ENCODE measurements at places on chromosomes 11 and 22.

GRCh38 chr11:21465203-21465602 is 727.7 kb upstream of the ANO5 start:
- DNase-seq = no peak

GRCh38 chr11:1817000-1817399 is 17.8 kb upstream of the SYT8 start:
- no peak for DNase-seq

GRCh38 chr11:9689721-9690120 is 25.8 kb downstream of the SWAP70 start:
- DNase-seq = no peak

DNA sequence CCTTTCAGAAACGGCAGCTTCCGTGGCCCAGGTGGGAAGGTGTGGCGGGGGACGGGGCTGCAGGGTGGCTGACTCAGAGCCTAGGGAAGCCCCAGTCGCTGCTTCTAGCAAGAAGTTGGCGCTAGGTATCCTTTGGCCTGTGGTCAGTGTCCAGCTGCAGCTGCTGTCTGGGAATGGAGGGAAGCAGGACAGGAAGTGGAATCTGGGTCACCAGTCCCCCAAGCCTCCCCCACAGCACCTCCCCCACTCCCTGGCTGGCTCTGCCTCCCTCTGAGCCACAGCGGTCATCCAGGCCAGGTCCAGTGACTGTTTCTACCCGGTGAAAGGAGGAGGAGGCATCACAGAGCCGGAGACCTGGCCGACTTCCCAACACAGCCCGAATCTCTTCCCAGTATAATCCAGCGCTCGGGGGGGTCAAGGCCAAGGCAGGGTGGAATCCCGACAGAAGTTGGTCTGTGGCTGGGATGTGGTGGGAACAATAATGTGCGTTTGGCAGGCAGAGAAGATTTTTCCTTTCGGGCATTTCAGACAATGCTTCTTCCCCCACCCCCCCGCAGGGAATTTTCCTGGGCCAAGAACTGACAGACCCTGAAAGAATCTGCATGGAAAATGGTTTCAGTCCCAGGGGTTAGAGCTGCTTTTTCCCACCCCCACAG is 45.1 kb downstream of the C11orf96 start:
- DNase-seq = no peak

DNA sequence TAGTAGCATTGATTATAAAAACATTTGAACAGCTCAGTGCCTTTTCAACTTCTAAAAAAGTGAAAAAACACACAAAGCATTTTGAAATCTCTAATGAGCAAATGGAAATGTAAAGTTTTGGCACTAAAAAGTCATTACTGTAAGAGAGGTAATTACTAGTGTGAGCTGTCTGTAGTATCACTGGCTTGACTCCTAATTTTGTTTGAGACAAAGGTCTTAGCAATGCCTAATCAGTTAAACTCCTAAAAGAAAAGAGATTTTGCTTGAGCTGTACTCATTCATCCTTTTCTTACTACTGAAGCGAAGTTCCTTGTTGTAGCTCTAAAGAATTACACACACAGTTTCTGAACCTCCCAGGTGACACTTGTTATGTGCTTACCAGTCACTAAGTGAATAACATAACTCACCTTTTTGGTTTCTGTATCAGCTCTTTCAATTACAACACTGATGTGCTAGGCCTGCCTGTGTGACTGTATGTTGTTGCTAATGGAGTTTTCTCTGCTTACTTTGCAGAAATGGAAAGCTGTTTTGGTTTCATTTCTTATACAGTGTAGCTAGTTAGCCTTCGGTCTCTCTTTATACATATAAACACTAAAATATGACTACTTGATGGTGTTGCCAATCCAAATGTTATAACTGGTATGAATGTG is 924.4 kb upstream of the TENM4 start:
- no peak for DNase-seq

DNA sequence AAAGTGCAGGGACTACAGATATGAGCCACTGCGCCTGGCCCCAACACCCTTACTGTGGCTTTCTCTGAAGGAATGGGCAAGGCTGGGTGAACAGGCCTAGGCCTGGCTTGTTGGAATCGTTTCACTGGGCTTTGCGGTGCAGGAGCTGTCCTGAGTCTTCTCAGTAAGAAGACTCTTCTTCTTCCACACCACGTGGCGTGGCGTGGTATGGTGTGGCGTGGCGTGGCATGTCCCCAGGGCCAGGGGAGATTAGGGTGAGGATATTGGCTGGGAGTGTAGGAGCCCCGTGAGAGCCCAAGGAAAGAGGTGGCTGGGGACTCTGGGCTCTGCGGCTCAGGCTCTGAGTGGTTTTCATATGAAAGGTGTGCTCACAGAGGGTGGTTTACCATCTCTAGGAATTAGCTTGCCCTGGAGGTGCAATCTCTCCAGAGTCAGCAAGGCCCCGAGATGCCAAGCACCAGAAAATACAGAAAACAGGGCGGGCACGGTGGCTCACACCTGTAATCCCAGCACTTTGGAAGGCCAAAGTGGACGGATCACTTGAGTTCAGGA is 70.7 kb downstream of the PARVB start:
- DNase-seq = no peak

DNA sequence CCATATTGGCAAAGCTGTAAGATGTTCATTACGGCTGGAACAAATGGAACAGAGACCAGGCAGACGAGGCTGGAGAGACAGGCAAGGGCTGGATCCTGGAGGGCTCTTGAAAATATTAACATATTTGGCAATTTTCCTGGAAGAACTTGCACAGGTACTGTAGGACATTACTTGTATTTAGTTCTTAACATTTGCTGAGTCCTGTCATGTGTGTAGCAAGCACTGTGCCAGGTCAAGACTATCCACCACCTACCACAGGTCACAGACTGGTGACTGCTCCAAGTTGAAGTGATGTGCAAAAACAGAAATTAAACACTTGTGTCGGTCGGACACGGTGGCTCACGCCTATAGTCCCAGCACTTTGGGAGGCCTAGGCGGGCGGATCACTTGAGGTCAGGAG is 58.7 kb upstream of the TNRC6B start:
- DNase-seq = no peak

- no peak for DNase-seq
Observed at GRCh38 chr11:101176381-101176780, 46.8 kb upstream of the PGR start.

- no peak for DNase-seq
Observed at GRCh38 chr11:75273411-75274391, 33.1 kb downstream of the TPBGL start.

GRCh38 chr11:115081972-115082371 is 403.6 kb downstream of the NXPE2 start:
- DNase-seq = no peak

- DNase-seq = no peak
Observed at GRCh38 chr11:124760205-124760652, 1.9 kb downstream of the ESAM start.

GRCh38 chr11:18071098-18071705 is 25.1 kb upstream of the TPH1 start:
- no peak for DNase-seq

DNA sequence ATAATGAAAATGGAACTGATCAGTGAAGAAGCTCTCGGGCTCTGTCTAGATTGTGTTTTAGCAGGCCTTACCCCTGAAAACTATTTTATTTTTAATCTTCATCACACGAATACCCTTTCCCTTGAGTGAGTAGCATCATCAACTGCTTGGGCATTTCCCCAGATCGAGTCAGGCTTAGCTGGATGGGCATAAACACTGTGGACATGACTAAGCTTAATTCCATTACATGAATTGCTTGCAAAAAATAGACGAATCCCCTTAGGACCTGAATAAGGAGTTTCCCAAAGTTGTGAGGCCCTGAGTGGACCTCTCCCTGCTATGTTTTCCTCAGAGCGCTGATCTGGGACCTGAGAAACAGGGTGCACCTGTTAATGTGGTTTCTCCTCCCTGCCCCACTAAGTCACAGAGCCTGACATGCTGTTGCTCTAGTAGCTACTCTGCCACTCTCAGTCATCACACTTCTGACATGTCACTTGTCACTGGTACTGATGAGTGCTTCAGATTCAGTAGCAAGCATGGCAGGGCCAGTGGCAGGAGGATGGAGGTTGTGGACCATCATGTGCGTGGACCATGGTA is 53.5 kb downstream of the ENDOD1 start:
- no peak for DNase-seq

DNA sequence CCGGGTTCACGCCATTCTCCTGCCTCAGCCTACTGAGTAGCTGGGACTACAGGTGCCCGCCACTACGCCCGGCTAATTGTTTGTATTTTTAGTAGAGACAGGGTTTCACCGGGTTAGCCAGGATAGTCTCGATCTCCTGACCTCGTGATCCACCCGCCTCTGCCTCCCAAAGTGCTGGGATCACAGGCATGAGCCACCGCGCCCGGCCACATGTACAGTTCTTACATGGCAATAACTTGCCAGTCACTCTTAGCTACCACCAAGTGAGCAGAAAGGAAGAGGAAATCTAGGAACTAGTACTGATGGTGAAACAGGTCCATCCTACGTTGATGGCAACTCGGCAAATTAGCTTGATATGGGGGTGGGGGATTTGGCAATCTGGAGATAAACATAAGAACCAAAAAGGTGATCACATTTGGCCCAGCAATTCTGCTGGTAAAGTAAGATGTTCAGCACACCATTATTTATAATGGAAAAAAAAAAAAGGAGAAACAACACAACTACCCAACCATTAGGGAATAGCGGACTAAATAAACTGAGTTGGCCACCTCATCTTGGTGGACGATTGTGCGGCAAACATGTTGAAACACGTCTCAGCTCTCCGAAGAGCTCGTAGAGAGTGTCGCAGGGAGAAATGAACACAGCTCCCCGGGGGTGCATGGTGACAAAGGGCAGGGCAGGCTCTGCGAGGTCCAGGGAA is 5.3 kb downstream of the NLRP6 start:
- no peak for DNase-seq

- no peak for DNase-seq
Observed at GRCh38 chr11:73463359-73463758, 87.2 kb downstream of the RELT start.

GRCh38 chr22:37186228-37186996 is 1.6 kb downstream of the C1QTNF6 start:
- DNase-seq = no peak

GRCh38 chr22:41917903-41918791 is 3.3 kb upstream of the SHISA8 start:
- no peak for DNase-seq

DNA sequence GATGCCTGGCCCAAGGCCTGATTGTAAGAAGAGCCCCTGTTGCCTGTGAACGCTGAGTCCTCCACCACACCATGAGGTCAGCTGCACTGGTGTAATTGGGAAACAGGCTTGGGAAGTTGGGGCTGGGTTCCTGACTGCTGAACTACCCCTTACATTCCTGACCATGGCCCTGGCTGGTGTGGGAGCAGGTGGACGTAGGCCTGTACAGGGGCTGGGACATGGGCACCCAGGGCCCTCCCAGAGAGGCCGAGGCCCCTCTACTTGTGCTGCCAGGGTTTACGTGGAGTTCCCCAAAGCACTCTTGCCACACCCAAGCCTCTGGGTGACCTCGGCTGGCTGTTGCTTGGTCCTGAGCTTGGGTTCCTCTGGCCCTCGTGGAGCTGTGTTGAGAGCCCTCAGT is 5.4 kb downstream of the RELT start:
- DNase-seq = no peak

DNA sequence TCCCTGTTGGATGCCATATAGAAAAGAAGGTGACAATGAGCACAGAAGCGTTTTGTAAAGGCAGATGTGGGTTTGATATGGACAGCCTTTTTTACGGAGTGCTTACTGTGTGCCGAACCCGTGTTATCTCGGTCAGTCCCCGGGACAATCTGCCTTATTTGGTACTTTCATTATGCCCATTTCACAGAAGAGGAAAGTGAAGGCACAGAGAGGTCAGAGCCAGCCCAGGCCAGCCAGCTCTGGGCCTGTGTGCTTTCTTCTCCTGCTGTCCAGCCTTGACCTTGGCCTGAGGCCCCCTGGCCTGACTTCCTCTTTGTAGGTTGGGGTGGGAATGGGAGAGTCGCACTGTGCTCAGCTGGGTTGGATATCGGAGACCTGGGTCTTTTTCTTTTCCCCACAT is 628 bp upstream of the CRYBB1 start:
- no peak for DNase-seq

- peak; percentile 39 for DNase-seq
Observed at GRCh38 chr11:1548221-1549070, 23.6 kb downstream of the DUSP8 start.

DNA sequence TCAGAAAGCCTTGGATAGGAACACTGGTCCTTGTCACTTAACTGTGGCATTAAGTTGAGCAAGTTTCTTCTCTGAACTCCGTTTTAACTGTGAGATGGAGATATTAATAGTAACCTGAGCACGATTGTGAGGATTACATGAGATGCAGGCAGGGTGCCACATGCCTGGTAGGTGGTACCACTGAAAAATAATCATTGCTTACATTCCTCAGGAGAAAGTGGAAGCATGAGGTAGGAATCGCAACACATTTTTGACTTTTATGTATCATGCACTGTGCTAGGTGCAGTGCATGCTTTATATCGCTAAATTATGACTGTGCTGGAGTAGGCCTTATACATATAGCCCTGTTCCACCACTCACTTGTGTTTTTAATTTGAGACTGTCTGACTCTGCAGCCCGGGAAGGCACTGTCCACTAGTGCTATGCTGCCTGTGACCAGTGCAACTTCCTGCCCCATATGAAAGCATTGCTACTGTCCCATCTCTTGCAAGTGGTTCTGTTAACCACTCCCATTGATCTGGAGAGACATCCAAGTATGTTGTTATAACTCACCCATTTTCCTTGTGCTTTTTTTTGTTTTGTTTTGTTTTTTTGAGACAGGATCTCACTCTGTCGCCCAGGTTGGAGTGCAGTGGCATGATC is 1.0 kb downstream of the UQCR10 start:
- DNase-seq = no peak

DNA sequence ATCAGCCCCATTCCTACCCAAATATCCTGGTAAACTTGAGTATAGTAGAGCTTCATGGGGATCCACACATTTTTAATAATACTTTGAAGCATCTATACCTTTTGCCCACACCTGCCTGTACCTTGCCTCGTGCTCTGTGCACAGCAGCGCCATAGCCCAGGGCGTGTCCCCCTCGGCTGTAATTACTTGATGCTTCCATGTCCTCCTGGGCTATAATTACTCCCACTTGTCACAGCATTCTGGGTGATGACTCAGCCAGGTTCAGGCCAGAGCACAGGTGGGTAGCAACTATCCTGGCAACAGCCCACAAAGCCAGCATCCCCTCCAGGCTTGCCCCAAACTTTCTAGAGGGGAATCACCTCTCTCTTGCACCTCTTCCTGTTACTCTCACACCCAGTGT is 23.7 kb upstream of the SLC36A4 start:
- DNase-seq = no peak

- DNase-seq = no peak
Observed at GRCh38 chr11:117872975-117873827, 3.3 kb downstream of the FXYD6 start.

GRCh38 chr11:69894648-69895047 is 75.4 kb upstream of the FGF3 start:
- DNase-seq = no peak
